Activated CD8-positive, alpha-beta memory T cell treated with anti-CD3 and anti-CD28 coated beads for 1 hour (primary cell): ENCODE measurements at places on chromosomes 3 and 15.

DNA sequence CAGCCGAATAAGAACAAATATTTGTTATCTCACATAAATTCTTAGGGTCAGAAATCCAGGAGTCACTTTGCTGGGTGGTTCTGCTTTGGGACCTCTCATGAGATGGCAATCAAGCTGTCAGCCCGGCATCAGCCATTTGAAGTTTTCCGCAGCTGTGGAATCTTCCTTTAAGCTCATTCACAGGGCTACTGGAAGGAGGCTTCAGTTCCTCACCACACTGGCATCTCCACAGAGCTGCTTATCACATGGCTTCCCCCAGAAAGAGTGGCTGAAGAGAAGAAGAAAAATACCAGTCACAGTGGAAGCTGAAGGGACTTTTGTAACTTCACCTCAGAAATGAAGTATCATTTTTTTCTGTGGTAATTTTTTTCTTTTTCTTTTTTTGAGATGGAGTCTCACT, 267.7 kb downstream of the CHL1 start:
- no peak for DNase-seq

- DNase-seq = no peak
Observed at GRCh38 chr15:37108381-37109167, 8.2 kb upstream of the MEIS2 start.

DNA sequence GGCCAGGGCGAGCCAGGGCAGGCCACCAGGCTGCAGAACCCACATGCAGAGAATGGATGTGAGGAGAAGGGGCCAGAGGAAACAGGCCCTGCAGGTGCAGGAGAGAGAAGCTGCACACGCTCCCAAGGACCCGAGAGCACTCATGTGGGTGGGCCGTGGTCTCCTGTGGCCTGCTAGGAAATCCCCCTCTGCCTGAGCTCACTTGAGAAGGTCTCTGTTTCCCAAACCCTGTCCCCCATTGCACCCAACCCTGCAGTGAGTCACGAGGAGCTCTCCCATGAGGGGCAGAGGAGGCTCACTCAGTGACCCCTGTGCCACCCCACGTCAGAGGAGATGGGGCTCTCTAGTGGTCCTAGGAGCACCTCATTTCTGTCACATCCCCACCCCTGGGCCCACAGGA, 111.1 kb downstream of the KLF13 start:
- DNase-seq = no peak

DNA sequence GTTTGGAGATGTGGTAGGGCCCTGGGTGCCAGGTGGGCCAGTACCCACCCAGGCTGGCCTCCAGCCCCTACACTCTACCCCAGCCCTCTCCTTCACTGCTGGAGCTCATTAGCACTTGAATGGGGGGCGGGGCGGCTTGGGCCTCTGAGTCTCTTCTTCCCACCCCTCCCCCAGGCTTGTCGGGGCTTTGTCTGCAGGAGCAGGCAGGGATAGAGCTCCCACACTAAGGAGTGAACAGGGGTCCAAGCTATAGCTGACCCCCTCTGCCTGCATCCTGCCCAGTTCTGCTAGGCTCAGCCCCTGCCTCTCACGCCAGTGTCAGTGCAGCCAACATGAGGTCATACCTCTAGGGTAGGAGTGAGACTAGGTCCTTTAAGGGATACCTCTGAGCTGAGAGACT, 5.2 kb downstream of the GNAI2 start:
- no peak for DNase-seq

DNA sequence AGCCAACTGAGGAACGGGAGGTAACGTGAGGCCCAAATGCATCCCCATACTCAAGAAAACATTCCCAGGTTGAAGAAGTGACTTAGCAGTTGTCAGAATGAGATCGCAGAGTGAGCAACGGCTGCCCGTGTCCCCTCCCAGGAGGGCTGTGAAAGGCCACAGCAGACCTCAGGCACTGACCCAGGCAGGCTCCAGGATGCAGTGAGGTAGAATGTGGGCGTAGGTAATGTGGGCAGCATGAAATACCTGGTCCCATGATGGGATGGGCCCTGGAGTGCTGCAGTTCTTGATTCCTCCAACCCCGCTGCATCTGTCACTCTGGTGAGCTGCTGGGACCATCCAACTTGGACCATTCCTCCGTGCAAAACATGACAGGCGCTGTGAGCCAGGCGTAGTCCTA, 74.8 kb downstream of the NSMCE3 start:
- DNase-seq = no peak

GRCh38 chr3:136960838-136961836, 3.4 kb downstream of the IL20RB start:
- DNase-seq = no peak

- no peak for DNase-seq
Observed at GRCh38 chr3:127732879-127733350, 60.2 kb downstream of the ABTB1 start.

DNA sequence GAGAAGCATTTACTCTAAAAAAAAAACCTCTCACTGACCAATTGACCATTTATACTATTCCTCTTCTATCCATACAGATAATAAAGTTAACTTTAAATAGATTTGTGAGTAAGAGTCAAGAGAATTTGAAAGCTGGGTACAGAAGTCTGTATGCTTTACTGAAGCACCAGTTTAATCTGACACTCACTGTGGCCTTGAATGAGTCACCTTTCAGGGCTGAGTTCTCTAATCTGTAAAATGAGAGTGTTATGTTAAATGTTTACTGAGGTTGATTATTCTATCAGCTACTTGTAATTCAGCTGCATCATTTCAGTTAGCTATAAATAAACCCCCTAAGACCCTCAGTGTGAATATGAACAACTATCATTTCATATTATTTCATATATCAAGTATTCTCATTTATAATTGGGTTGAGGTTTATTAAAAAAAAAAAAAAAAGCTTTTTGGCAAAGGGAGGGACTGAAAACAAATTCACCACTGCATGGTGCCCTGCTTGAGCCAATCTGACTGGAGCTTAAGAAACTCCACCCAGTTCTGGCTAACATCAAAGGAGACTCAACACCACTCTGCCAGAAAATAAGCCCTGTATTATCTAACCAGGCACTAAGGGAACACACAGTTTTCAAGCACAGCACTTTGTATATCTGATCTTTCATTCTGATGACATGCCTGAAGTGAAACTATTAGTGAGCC, 2.8 kb downstream of the MAP4 start:
- DNase-seq = no peak

DNA sequence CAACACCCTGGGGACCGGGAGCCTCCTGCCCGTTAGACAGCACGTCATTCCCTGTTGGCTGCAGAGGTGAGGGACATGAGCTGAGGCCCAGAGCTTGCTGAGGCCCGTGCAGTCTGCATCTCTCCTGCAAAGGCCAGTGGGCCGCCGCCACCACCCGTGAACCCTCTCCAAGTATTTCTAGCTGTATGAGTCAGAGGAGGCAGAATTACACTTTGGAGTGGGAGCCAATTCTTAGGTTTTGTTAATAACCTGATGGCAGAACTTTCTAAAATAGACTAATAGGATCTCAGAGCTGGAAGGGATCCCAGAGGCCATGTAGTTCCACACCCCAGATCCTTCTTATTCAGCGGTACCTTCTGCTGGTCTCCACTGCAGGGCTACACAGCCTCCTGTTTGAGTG, 335.2 kb upstream of the CTDSPL start:
- no peak for DNase-seq

DNA sequence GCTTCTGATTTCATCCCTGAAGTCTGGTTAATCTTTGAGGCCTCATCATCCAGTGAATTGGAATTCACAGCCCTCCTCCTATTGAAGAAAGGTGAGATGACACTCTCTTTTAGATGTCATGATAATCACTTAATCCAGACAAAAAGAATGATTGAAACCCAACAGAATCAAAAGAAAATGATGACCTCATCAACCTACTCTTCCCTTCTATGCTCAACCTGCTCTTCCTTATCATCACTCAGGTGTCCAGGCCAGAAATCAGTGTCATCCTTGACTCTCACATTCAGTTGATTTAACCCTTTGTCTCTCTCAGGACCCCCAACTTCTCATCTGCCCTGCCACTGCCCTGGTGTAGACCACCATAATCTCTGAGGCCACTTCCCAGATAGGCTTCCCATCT, 11.8 kb downstream of the PLA2G4E start:
- no peak for DNase-seq

- DNase-seq = no peak
Observed at GRCh38 chr15:49855917-49856637, 235.2 kb downstream of the DTWD1 start.

GRCh38 chr3:177615015-177615414, 417.7 kb upstream of the TBL1XR1 start:
- no peak for DNase-seq

- DNase-seq = no peak
Observed at GRCh38 chr15:26928051-26928450, 42.9 kb upstream of the GABRG3 start.

- no peak for DNase-seq
Observed at GRCh38 chr3:176581589-176581988, 615.7 kb downstream of the TBL1XR1 start.

GRCh38 chr3:195863121-195864061, 45.0 kb downstream of the TNK2 start:
- DNase-seq = peak; percentile 26

- DNase-seq = no peak
Observed at GRCh38 chr3:77040216-77040615, 317 bp downstream of the ROBO2 start.

DNA sequence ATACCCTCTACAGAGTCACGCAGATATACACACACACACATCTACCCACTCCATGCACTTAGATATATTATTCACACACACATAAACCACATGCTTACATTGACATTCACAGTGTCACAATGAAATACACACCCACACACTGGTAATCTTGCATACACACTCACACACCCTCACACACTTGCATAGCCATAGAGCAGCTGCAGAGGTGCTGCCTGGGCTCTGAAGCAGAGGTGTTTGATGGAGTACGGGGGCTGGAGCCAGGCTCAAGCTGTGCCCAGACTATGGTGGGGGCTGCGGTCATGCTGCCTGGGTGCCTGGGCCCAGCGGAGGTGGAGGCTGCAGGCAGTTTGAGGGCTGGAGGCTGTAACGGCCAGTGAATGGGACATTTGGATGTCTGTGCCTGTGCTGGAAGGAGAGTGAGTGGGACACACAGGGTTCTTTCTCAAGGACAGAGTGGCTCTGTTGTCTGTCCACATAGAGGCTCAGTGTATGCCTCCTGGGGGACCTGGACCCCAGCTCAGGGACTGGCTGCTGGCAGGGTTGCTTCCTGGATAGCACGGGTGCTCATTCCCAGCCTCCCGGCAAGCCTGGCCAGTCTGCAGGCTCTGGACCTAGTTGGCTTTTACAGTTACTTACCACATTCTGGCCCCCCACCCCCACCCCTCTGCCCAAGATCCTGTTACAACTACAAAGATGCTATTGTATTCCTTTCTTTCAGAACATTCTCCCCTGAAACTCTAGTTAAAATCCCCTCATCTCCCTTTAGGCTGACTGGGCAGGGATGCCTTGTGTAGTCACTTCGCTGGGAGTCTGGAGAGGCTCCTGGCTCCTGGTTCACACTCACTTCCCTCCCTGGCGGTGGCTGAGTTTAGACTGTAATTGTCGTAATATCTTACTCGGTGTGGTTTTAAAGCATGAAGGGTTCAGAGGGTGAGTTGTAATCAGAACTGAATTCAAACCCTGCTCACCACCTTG, 12.5 kb downstream of the GASK1A start:
- DNase-seq = no peak

- no peak for DNase-seq
Observed at GRCh38 chr3:59422312-59422711, 372.5 kb upstream of the CFAP20DC start.

GRCh38 chr15:76199106-76200082, 111.9 kb downstream of the ETFA start:
- no peak for DNase-seq

DNA sequence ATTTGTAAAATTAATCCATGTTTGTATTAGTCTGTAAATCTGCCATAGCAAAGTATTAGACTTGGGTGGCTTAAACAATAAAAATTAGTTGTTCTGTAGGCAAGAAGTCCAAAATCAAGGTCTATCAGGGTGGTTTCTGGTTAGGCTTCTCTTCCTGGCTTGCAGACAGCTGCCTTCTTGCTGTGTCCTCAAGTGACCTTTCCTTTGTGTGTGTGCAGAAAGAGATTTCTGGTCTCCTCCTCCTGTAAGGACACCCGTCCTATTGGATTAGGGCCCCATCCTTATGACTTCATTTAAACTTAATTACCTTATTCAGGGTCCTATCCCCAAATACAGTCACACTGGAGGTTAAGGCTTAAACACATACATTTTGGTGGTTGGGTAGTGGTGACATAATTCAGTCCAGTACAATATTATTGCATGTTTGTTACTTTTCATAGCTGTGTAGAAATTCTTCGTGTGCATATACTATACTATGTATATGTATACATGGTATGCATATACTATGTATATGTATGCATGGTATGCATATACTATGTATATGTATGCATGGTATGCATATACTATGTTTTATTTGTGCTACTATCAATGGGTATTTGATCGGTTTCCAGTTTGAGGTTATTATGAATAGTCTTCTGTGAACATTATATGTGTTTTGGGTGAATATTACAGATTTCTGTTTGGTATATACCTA, 57.9 kb upstream of the RNU6-1 start:
- DNase-seq = no peak

GRCh38 chr15:80743189-80743833, 35.9 kb upstream of the CEMIP start:
- no peak for DNase-seq

- DNase-seq = no peak
Observed at GRCh38 chr3:189739378-189739777, 108.2 kb downstream of the TP63 start.

GRCh38 chr15:80920271-80920699, 69.3 kb downstream of the MESD start:
- DNase-seq = no peak

GRCh38 chr15:33808720-33809457, 159.4 kb upstream of the CHRM5 start:
- no peak for DNase-seq
